ENCODE measurements at places on chromosomes 13 and 19.

DNA sequence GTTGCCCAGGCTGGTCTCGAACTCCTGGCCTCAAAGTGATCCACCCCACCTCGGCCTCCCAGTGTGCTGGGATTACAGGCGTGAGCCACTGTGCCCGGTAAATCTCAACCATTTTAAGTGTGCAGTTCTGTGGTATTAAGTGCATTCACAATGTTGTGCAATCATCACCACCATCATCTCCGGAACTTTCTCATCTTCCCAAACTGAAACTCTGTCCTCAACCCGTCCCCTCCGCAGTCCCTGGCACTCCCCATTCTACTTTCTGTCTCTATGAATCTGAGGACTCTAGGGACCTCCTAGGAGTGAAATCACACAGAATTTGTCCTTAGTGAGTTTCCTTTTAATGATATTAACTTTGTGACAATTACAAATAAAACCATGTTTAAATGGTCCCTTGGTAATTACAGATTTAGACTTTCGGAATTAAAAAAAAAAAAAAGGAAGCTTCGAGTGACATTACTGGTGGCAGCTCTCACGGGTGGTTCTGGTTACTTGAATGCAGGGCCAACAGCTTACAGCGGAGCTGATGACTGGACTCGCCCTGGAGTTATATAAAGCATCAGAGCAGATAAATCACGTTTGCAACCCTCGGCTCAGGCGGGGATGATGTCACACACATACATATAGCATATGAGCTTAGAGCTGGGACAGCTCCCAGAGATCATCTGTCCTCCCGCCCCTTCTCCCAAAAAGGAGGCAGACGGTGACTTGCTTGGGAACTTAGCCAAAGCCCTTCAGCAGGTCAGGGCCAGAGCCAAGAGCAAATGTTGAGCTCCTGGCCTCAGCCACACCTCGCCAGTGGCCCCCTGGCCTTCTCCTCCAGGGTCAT is 89.8 kb downstream of the ZNF557 start:
- DNase-seq = no peak

DNA sequence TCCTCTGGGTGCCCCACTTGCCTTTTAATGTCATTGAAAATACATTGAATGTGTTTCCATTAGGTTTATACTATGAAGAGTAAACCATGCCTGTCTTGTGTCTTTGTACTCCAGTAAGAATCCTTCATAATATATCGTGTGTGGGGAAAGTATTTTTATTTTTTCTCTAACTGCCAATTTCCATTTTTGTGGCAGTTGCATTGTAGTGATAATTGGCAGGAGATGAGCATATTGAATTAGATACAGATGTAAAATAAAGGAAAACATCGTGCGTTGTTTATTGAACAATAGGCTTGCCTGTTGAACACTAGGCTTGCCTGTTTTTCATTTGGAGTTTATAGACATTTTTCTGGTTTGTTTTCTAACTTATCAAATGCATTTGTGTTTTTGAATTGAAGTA is 218.8 kb downstream of the NBEA start:
- DNase-seq = no peak

- DNase-seq = no peak
These were observed 14.1 kb upstream of the NDFIP2 start for GRCh38 chr13:79466872-79467271.

GRCh38 chr13:48184260-48184659 is 48.7 kb upstream of the ITM2B start:
- DNase-seq = no peak

GRCh38 chr13:113607889-113608635 is 23.5 kb downstream of the TFDP1 start:
- DNase-seq = no peak
